ENCODE measurements at places on chromosomes 3 and 15.

GRCh38 chr15:78429477-78429876 lies 8.5 kb upstream of the IREB2 start:
- DNase-seq, result no peak

DNA sequence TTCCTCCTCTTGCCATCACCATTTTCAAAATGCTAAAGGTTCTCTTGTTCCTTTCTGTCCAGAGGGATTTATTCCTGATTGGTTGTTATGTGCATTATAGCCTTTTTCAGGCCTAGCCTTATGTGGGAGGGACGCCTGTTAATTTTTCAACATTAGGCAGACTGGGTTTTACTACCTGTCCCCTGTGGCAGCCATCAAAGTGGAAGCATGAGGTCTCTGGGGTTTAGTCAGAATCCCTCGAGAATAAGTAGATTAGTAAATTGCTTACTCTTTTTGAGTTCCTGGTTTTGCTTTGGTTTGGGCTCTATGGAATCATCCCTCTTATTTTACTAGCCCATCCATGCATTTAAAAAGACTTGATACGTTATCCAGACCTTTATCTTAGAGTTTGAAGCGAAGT lies 32.4 kb downstream of the PAK2 start:
- DNase-seq, result no peak

GRCh38 chr3:73573204-73573603 lies 51.5 kb downstream of the PDZRN3 start:
- DNase-seq, result no peak

DNA sequence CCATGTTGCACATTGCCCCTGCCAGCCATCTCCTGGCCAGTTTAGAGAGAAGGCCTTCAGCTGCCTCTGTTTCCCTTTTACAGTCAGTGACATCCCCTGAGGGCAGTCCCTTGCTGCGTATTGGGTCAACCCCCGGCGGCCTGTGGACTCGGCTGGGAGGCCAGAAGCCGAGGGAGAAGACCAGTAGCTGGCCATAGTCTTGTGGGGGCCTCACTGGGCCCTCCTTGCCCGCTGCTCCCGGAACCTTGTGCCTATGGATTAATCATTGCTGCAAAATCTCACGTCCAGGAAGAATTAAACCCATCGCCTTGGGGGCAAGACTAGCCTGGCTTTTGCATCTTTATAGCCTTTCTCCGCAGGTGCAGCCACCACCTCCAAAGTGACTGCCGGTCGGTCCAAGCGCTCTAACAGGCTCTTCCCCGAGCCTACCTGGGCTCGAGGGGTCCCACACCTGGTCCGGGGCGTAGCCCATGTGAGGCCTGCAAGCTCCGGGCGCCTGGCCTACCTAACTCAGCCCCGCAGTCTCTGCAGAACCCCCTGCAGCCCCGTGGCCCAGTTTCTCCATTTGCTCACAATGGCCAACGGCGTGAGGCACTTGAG lies 870 bp upstream of the CHAC1 start:
- no peak for DNase-seq

DNA sequence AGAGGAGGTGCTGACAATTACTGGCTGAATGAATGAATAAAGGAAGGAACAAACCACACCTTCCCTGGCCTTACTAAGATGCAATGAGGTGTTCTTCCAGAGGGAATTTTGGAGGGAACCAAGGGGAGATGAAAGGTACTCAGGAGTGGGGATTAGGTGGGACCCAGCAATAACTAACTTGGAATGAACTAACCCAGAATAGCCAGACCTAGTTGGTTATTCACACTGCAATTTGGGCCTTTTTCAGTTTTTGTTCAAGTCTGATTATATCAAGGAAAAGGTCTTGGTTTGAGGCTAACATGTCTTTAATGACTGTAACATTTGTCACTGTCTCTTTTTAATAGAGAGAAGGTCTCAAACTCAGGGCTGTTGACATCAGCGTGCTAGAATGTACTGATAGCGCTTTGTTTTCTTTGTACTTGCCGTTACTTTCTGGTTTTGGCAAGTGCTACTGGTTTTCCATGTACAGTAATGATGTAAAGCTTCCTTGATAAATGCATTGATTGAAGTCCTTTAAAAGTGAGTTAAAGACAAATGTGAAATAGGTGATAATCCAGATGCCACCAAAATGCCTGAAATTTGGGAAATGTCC lies 3.2 kb upstream of the PLXND1 start:
- DNase-seq, result no peak

DNA sequence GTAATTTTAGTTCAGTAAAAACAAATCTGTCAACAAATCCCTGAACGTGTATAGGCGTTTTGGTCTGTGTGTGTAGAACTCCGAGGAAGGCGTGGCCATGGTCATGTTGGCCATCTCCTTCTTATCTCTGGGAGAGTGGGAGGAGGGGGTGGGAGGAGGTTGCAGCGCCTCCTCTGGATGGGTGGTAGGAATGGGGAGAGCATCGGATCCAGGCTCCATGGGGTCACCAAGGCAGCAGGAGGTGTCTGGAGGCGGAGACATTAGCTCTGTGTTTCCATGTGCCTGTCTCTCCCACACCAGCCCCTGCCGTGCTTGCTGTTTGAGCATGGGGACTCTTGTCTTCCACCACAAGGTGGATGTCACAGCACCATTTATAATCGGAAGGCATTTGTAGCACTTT lies 34.5 kb upstream of the TRPM1 start:
- DNase-seq, result no peak

DNA sequence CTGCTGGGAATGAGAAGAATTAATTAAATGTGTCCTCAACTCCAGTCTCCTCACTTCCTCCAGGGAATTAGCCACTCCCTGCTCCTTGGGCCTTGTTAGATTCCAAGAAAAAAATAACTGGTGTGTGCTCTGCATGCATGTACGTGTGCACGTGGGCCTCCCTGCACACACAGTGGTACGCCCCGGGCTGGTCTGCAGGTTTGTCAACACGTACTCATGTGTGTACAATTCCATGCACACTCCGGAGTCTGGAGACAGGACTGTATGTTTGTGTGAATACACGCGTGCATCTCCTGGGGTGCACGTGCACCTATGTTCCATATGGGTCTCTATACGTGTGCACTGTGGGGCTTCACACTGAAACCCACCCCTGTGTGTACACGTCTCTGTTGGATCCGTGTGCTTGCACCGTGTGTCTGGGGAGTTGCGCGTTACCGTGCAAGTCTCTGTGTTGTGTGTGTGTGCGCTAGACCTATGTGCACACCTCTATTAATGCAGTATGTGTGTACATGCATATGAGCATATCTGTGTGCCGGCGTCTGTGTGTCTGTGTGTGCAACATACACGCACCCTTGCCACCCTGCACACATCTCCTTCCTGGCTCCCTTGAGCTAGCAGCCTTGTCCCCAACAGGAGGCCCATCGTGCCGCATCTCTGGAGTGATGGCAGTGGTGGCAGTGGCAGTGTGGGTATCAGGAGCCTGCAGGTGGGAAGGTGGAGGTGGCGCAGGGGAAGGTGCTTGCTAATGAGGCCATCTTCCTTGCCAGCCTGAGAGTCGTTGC lies 210.1 kb downstream of the TBC1D2B start:
- DNase-seq, result no peak

DNA sequence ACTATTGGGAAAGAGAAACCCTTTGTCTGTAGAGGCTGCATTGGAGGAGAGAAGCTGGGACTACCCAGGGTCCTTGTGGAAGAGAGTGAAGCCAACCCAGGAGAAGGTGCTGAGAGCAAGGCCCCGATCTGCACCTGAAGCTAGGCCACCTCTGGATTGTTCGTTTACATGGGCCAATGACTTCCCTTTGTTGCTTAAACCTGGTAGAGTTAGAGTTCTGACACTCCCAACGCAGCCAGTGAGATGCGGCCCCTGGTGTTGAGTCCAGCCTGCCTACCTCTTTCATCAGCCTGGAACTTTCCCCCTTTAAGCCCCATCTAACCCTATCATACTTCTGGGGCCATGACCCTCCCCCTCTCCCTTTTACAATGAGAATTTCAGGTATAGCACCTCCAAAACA lies 30.8 kb downstream of the CCDC13 start:
- no peak for DNase-seq

- peak; percentile 11 for DNase-seq
These were observed 125.1 kb upstream of the STT3B start for GRCh38 chr3:31407665-31408064.

DNA sequence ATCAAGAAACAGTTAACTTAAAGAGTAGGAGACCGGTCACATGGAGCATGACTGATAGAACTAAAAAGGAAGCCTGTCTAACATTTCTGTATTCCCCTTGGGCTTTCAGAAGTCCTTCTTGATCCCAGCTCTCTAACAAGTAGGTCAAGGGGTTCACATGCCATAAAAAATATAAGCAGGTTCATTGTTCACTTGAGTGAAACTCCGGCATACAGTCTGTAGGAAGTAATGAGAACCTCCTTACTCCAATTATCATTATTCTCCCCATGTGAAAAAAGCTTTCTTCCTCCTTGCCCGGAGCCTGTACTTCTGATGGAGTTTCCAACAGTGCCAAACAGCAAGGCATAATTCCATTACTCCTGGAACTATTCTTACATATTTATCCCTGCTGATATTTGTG lies 242.8 kb upstream of the CNTN4 start:
- DNase-seq, result no peak

Measured in HCEC 1CT (cell line).